COR-L47 (cell line): ENCODE measurements at places on chromosomes 7 and 10.

DNA sequence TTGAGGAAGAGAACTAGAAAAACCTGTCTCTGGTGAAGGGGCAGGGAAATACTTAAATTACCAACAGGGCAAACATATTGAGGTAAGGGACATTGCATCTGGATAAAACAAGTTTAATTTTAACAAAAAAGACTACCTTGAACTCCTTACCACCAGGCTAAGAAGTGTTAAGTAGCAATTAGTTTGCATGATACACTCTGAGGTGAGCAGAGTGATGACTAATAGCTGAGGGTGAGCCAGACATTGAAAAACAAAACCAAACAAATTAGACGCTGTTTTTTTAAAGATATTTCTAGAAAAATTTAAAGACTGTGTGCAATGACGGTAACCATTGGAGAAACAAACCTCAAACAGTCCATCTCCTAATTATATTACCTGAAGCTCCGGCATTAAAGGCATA, 105.9 kb downstream of the ANKRD7 start:
- DNase-seq, result no peak

DNA sequence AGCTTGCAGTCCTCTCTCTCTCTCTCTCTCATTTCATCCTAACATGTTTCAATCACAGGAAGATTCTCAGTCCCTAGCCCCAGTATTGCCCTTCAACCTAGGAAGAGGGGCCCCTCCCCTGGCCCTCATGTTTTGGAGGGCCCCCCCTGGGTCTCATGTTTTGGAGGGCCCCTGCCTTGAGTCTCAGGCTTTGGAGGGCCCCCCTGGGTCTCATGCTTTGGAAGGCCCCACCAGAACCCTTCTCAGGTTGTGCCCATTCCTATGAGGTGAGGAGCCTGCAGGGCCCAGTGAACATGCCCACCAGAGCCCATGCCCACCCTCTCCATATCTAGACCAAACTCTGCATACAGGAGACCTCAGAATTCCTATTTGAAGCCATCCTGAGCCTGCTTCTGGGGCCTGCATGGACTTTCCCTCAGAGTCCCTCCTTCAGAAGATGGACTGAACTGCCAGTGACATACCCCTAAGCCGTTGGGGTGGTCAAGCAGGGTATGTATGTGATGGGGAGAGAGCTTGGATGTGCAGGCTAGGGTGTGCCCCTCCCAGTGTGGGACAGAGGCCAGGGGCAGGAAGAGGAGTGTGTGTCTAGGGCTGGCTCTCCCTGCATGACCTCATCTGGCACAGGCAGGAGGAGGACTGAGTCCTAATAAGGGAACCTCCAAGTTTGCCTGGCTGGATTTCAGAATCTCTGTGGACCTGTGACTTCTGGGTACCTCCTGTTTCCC, 8.1 kb upstream of the VDAC2 start:
- DNase-seq, result no peak

DNA sequence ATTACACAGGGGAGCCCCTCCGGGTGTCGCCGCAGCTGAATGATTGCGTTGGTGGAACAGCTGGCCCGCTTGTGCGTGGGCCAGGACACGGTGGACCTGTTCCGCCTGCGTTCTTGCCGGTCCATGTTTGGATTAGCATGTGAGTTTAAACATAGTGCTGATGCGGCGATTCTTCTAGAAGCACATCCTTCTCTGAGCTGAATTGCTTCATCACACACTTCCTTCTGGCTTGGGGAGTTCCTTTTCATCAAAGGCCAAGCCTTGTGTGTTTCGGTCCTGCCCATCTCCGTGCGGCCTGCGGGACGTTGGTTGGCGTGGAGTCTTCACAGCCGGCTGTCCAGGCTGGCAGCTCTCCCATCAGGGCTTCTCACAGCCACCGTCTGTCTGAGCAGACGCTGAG, 45.5 kb upstream of the SLC29A4 start:
- no peak for DNase-seq

- DNase-seq, result no peak
Observed at GRCh38 chr10:123390332-123390731, 236.1 kb downstream of the BUB3 start.

- no peak for DNase-seq
Observed at GRCh38 chr7:74329225-74329624, 40.0 kb downstream of the CLIP2 start.

GRCh38 chr10:2038036-2038435, 300.7 kb upstream of the ADARB2 start:
- no peak for DNase-seq

GRCh38 chr10:116599991-116600390, 9.2 kb downstream of the PNLIPRP1 start:
- no peak for DNase-seq

DNA sequence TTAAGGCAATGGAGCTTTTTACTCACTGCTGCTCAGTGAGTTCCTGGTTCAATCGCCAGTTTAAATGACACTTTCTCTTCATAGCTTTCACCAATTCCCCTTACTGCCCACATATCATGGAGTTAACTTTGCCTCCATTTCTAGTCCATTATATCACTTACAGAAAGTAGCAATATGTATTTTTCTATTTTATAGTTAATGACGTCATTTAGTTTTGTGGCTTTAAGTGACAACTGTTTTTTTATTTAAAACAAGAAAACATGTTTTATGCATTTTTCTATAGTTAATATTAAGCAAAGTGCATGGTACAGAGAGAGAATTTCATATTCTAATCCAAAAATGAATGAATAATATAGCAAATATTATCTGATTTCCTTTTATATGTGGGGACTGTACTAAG, 363.3 kb downstream of the CDC14C start:
- no peak for DNase-seq

DNA sequence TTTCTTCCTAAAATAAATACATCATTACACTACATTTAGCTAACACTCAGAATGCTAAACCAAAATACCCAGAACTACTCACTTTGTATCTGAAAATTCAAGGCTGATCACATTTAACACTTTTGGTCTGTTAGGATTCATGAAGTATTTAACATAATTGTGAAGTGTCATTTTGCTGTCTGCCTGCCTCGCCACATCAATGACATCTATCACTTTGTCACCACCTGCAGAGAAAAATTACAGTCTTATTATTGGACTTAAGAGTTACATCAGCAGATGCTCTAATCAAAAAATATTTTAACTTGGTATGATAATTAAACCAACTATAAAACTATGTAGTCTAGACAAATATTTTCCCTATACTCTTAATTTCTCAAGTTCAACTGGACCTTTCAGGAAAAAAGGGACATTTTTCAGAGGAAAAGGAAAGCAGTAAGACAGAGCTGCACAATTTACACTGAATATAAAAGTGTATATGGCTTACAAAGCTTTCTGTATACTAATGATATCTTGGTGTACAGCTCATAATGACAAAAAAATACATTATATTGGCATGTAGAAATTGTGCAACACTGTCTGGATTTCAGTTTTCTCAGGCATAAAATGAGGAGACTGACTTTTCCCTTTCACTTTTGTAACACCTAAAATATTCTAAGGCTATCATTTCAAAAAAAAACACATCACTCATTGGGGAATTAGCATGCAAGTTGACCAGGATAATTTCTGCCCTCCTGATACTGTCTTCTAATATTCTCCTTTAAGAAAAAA, 49.2 kb downstream of the KDM7A start:
- DNase-seq, result no peak
